Natural killer cell treated with Interleukin-12 subunit alpha and Interleukin-12 subunit beta and Interleukin-15 and Interleukin-18, amount 100 ng/mL, for 72 hours (primary cell): ENCODE measurements at places on chromosomes 2 and 18.
A peak's percentile ranks its signal among the peaks of the same experiment; 100 is the strongest.

- DNase-seq: no peak
Observed at GRCh38 chr2:217920879-217921603, 81.8 kb downstream of the TNS1 start.

DNA sequence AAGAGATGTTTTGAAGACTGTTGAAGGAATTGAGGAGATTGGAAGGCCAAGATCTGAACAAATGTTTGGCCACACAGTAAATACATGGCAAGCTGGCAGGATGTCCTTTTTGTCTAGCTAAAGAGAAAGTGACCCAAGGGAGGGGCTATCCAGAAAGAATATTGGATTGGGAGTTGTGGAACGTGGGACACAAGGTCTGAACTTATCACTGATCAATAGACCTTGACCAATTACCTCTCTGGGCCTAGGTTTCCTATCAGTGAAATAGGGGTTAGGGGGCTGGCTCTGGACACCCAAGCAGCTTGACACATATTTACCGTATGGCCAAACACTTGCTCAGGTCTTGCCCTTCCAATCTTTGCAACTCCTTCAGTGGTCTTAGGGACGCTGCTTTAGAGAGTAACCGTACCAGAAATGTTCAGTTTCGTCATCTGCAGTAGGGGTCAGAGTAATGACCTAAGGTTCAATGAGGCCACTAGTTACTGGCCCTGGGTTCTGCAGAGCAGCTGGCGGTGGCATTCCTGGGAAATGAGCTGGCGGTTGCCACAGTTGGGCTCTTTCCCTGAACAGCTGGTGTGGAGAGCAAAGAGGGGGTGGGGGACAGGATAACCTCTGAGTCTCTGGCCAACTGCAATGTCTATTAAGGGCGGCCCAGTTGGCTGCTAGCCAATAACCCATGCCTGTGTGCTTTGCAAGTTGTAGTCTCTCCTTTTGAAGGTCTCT is 70.1 kb upstream of the STPG4 start:
- DNase-seq: no peak

GRCh38 chr2:21070341-21071257 is 26.7 kb upstream of the APOB start:
- no peak for DNase-seq

GRCh38 chr2:102664471-102664909 is 45.1 kb downstream of the SLC9A2 start:
- no peak for DNase-seq

DNA sequence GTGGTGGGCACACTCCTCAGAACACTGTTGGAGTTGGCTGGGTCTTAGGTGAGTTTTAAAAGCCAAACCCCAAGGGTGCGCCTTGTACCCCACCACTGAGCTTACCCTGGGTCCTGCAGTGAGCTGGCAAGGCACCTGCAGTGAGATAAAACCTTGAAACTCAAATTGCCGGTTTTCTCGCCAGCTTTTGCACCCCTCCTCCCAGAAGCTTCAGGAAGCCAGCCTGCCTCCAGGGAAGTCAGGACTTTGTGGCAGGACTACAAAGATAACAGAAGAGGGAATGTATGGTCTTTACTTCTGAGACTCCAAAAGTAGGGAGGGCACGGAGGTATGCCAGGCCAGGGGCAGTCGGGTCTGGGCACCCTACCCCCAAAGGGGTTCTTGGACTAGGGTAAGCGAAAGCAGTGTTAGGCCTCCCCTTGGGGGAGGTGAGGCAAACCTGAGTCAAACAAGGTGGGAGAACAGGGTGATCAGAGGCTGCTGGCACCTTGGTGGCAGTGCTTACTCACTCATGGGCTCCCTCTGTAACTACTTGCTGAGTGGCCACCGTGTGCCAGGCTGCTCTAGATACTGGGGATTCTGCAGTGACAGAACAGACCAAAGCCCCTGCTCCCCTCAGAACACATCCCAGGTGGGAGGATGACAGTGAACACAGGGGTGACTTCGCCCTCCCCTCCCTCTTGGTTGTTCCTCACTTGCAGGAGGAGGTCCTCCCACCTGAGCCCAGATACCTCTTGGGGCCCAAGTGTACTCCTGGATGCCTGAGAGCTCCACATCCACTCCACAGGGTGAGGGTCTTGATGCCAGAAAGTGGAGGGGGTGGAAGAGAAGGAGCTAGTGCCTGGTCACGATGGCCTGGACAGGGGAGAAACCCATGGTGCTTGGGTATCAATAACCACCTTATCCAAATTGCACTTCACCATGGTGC is 69.3 kb upstream of the RGPD5 start:
- DNase-seq: no peak

DNA sequence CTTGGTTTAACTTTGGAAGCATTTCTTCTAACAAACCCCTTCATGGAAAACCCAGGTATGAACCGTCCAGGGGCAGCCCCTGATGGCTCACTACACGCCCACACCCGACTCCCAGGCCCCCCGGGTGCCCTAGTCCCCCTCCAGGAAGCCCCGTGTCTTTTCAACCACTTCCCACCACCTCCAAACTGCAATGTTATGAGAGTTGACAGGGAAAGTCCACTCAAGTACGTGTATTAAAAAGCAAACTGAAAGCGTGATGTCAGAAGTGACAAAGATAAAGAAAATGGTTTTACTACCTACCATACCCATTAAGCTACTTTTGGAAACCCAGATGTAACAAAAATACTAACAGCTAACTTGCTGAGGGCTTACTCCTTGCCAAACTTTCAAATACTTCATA is 51.5 kb downstream of the L3MBTL4 start:
- peak; percentile 68 for DNase-seq

GRCh38 chr2:146818122-146818521 is 1026.7 kb upstream of the ACVR2A start:
- DNase-seq: no peak

DNA sequence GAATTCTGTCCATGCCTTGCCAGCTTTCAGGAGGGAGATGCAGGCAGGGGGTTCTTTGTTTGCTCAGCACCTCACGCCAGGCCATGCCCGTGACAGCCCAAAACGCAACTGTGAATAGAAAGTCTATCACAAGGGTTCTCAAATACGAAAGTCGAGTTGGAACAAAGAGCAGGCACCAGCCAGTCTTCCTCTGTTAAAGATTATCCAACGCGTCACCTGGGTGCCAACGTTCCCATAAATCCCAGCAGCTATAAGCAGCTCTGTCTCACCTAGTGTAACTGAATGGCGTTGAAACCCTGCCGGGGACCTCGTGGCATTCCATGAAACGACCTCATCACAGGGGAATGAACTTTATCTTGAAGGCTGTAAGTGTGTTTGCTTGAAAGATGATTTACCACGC is 84.8 kb upstream of the GATA6 start:
- DNase-seq: no peak

DNA sequence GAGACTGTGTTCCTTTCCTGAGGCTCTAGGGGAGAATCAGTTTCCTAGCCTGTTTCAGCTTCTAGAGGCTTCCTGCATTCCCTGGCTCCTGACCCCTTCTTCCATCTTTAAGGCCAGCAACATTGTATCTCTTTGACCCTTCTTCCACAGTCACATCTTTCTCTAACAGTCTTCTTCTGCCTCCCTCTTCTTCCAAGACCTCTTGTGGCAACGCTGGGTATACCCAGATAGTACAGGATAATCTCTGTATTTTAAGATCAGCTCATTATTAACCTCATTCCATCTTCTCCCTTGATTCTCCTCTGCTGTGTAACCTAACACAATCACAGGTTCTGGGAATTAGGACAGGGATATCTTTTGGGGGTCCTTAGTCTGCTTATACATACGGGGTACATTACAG is 8.9 kb upstream of the MYL12A start:
- DNase-seq: no peak

DNA sequence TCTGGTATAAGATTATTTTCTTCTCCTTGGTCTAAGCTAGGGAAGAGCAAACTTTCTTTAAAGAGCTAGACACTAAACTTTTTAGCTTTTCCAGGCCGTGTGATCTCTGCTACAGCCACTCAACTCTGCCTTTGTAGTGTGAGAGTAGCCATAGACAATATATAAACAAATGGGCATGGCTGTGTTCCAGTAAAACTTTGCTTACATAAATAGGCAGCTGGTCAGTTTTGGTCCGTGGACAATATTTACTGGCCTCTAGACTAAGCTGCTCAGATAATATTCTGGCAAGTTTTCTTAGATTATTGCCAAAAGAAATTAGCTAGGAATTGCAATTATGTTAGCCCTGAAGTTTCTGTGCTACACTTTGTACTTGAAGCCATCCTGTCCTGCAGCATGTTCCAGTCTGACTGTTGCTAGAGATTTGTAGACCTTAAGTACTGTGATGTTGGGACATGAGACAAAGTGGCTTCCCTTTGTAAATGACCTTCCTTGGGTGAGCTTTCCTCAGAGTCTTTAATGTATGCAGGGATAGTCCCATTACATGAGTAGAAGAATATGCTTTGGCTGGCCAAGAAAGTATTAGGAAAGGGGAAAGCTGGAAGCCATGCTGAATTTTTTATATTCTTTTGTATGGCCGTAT is 126.9 kb downstream of the SOX11 start:
- DNase-seq: no peak

GRCh38 chr2:72999729-73000725 is 71.5 kb downstream of the SFXN5 start:
- no peak for DNase-seq

- DNase-seq: no peak
Observed at GRCh38 chr2:190859347-190860297, 21.0 kb upstream of the GLS start.

GRCh38 chr2:98026927-98027522 is 31.3 kb upstream of the TMEM131 start:
- no peak for DNase-seq

DNA sequence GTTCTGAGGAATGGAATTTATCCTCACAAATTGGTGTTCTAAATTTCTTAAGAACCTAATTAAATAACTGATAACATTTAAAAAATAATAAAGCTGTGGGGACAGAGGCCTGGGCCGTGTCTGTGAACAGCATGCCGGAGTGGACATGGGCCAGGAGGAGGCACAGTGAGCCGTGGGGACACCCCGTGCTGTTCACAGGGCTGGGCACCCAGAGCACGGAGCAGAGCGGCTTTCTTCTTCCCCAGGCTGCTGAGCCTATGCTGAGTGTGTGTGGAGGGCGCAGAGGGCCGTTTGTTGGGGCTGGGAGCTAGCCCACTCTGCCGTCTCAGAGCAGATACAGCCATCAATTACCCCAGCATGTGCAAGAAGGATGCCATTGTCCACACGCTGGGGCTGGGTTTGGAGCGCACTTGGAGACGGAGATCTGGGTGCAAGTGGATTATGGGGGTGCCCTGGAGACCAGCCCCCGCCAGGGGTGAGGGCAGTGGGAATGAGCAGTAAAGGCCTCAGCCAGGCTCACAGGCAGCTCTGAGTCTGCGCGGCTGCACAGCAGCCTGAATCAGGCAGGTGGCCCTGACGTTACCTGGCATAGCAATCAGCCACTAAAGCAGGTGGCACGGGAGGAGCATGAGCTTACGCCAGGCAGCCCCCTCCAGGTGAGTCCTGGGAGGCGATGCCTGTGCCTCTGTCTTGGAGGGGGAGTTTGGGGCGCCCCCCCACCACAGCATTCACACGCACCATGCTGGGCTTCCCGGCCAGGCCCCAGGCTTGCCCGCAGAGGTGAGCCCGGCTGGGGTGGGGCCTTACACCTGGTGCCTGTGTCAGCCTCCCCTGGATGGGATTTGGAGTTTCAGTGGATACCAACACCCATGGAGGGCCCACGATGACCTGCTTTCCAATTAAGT is 52.1 kb upstream of the SLC66A3 start:
- no peak for DNase-seq

- DNase-seq: no peak
Observed at GRCh38 chr2:215660687-215661086, 224.8 kb upstream of the FN1 start.

- DNase-seq: no peak
Observed at GRCh38 chr2:119023534-119023933, 81.5 kb downstream of the MARCO start.

DNA sequence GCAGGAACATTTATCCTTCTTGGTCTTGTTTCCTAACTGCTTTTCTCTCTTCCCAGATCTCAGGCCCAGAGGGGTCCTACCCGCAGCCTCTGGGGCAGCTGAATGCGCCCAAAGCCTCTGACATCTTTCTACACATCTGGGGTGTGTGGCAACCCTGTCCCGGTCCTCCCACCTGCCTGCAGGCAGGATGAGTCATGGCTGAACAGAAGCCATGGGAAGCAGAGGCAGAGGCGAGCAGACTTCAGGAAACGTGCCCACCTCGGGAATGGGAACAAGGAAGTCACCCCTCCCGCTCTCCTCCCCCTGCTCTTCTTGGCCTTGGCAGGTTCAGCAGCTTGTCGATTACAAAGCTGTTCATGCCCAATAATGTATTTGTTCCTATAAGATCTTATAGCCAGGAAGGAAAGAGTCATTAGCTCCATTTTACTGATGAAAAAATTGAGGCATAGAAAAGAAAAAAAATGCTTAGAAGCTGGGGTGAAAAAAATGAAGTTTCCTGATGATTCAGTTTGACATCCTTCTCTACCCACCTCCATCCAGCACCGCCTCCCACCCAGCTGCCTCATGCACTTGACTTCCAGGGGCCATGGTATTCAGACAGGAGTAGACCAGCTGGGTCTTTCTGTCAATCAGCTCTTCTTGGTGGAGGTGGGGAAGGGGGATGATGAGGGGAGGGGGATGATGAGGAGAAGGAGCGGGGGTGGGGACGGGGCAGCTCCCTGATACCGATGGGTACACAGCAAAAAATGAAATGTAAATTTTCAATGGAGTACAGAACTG is 10.4 kb upstream of the KCNF1 start:
- peak; percentile 28 for DNase-seq

DNA sequence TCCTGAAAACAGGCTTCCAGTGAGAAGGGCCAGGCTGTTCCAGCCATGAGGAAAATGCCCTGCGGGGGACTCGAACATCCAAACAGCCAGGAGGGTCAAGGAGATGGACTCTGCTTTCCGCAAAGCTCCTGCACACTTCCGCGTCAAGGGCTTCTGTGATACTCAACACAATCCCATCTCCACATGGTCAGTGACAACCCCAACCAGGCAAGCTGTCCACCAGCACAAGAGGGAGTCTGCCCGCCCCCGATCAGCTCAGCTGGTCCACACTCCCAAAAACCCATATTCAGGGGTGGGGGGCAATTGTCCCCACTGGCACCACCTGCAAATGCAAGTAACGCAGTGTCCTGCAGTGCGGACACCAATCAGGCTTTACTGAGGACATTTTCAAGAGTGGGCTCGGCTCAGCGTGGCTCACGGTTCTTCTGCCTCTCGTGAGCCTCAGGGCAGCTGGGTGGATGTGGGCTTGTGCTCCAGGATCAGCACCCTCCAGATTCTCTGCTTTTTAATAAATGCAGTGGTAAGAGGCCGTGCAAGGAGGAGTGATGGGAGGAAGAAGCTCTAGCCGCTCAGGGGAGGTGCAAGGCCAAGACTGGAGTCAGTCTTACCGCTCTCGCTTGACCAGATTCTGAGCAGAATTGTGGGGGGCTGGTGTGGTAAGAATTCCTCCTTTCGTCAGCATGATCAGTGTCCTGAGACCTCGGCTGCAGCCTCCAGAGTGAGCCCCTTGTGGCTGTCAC is 19.5 kb upstream of the CIDEA start:
- DNase-seq: no peak

- DNase-seq: no peak
Observed at GRCh38 chr2:112143150-112143549, 5.0 kb downstream of the FBLN7 start.

- no peak for DNase-seq
Observed at GRCh38 chr18:25592804-25593360, 240.9 kb upstream of the ZNF521 start.

GRCh38 chr2:128646091-128646490 is 327.4 kb upstream of the HS6ST1 start:
- no peak for DNase-seq

GRCh38 chr18:32566960-32567359 is 96.3 kb upstream of the GAREM1 start:
- no peak for DNase-seq
